Colonic mucosa (tissue), 4 donors: ENCODE measurements at places on chromosomes 11 and 22.
A peak's percentile ranks its signal among the peaks of the same experiment; 100 is the strongest.

DNA sequence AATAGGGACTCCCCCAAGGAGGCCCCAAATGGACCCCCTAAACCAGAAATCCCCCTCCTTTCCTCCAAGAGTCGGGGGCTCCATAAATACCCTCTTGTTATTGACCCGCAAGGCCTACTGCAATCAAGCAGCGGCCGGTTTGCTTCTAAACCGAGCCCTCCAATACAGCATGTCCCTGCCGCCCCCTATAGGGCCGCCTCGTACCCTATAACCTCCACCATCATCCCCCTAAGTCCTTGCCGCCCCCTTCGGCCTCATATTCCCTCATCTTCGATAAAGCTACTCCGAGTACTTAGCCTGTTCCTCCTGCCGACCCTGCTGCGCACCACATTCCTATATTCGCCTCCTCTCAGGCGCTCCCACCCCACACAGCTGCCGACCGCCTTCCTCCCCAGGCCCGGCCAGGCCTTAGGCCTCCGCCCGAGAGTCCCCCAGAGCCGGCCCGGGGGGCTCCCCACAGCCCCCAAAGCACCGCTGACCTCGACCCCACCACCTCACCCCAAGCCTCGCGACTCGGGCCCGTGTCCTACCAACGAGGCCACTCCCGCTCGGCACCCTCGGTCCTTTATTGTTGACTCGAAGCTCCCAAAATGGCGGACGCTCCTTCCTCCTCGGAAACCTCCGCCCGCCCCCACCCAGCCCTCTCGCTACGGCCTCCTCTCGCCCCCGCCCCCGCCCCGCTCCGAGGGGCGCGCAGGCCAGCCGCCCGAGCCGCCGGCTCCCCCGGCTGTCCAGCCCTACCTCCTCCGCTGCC lies 430 bp downstream of the DDX6 start:
- no peaks in the 10 kb centered on the region for H3K27me3 ChIP-seq
- peak overlapping the region; percentile 93 for H3K27ac ChIP-seq
- H3K4me1 ChIP-seq: peaks cover 12% of the 10 kb centered on the region
- peak; percentile 69 for DNase-seq
- peak overlapping the region; percentile 85 for H3K4me3 ChIP-seq

DNA sequence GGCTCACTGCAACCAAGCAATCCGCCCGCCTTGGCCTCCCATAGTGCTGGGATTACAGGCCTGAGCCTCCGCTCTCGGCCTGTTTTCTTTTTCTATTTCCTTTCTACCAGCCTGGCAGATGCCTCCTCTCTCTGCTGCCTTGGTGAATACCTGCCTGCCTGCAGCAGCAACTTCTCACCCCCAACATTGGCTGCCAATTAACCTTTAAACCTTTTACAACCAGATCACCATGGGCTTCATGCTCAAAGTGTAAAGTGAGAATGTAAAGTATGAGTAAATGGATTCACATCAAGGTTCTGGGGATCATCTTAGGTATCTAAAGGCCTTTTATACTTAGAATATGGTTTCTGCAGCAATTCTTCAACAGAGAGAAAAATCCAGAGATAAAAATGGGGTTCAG lies 13.0 kb upstream of the FCHSD2 start:
- H3K36me3 ChIP-seq: no peaks in the 10 kb centered on the region
- H3K4me1 ChIP-seq: no peaks in the 10 kb centered on the region
- H3K27me3 ChIP-seq: no peaks in the 10 kb centered on the region
- H3K27ac ChIP-seq: no peak overlapping the region
- no peak overlapping the region for H3K4me3 ChIP-seq
- no peak for DNase-seq

- no peaks in the 10 kb centered on the region for H3K4me1 ChIP-seq
- H3K36me3 ChIP-seq: no peaks in the 10 kb centered on the region
- no peak overlapping the region for H3K27ac ChIP-seq
- no peak overlapping the region for H3K4me3 ChIP-seq
- no peak for DNase-seq
Measured at GRCh38 chr11:66151273-66151672, 81.2 kb downstream of the PACS1 start.

DNA sequence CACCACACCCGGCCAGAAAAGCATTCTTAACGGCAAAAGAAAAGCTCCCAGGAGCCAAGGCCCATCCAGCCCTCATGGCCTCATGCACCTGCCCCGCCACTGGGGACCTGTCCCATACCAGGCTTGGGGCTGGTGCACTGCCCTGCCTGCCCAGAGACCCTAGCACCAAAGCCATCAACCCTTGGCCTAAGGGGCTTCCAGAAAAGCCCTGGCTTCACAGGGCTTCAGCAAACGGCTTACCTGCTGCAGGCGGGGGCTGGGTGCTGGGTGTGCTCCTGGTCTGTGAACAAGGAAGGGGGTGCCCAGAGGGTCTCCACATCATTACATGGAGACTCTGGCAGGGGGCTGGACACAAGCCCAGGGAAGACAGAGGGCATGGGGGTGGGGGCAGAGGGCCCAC lies 89.5 kb downstream of the CELSR1 start:
- H3K4me3 ChIP-seq: no peak overlapping the region
- no peaks in the 10 kb centered on the region for H3K27me3 ChIP-seq
- no peak for DNase-seq
- H3K36me3 ChIP-seq: no peaks in the 10 kb centered on the region

DNA sequence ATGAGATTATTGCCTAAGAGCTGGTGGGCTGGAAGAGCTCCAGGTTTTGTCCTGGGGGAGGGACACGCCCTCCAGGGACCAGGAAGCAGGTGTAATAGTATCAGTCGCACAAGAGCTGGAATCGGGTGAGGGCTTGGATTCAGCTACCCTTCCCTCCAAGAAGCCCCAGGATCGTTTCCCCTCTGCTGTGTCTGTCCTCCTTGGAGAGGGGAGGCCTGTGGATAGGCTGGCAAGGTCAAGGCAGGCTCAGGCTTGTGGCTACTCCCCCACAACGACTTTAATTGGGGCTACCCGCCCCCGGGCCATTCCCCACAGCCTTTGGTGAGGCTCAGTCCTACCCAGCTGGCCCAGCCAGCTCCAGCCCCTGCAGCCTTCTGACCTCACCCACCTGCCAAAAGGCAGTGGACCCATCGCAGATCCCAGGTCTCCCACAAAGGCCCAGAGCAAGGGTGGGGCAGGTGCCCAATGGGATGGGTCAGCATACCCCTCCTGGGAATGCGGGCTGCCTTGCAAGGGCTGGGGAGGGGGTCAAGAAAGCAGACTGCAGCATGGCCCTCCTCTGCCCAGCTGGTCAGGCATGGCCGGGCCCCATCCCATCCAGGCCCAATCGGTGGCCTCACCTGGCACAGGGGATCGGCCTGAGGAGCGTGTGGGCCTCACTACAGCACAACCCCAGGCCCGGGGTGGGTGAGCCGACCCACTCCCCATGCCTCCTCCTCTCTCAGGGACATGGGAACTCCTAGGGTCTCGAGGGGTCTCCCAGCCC lies 1.0 kb downstream of the CTSD start:
- peak overlapping the region; percentile 92 for H3K27ac ChIP-seq
- H3K36me3 ChIP-seq: peaks cover 6% of the 10 kb centered on the region
- H3K4me3 ChIP-seq: peak overlapping the region; percentile 59
- no peaks in the 10 kb centered on the region for H3K27me3 ChIP-seq
- peak; percentile 92 for DNase-seq

DNA sequence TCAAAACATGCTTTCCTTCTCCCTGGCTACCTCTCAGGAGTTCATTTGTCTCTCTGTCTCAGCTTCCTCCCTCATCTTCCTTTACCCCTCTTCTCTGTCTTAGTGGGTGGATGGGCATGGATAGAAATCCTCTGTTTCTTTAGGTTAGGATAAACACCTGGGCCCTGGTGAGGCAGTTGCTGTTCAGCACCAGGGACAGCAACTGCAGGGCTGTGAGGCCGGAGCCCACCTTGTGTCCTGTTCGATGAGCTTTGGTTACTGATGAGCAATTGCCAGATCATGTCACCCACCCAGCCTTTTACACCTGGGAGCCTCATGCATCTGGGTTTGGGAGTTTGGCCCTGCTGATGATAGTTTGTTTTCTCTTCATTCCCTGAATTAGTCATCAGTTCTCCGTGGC lies 6.1 kb upstream of the CRYBB3 start:
- no peak overlapping the region for H3K4me3 ChIP-seq
- H3K36me3 ChIP-seq: no peaks in the 10 kb centered on the region
- DNase-seq: no peak
- no peak overlapping the region for H3K27ac ChIP-seq

GRCh38 chr11:95641495-95641894 lies 148.1 kb downstream of the FAM76B start:
- DNase-seq: no peak
- H3K27ac ChIP-seq: no peak overlapping the region
- no peaks in the 10 kb centered on the region for H3K36me3 ChIP-seq
- no peaks in the 10 kb centered on the region for H3K4me1 ChIP-seq

DNA sequence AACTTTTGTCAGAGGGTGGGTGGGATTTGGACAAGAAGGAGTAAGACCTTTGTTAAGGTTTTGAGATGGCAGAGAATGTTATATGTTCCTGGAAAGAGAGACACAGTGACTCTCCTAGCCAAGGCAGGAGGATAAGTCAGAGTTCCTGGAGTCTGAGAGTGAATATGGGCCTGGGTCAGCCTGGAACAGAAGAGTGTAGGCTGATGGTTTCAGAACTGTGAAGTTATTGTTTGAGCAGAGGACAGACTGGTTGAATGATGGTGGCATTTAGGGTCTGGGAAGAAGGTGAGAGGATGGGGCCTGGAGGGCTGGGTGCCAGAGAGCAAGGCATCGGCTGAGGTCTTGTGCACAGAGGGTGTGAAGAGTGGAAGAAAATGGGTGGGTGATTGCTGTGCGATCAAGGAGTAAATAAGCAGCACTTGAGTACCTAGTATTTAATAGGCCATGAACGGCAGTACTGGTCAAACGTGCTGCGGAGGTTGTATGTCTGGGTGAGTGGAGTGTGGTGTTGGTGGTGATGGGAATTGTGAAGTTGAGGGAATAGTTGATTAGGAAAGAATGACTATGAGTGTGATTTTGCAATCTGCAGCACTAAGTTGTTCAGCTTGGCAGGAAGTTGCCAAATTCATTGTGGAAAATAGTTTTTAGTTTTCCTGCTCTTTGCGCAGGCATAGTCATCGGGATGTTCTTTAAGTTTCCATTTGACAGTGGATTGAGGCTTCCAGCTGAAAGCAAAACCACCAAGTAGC lies 1.8 kb downstream of the PANX1 start:
- H3K27ac ChIP-seq: peak overlapping the region; percentile 89
- no peaks in the 10 kb centered on the region for H3K36me3 ChIP-seq
- no peak for DNase-seq
- H3K4me3 ChIP-seq: peak overlapping the region; percentile 69
- H3K4me1 ChIP-seq: no peaks in the 10 kb centered on the region

- H3K27ac ChIP-seq: peak overlapping the region; percentile 77
- H3K4me1 ChIP-seq: peaks cover 32% of the 10 kb centered on the region
- DNase-seq: peak; percentile 64
- no peaks in the 10 kb centered on the region for H3K27me3 ChIP-seq
Measured at GRCh38 chr11:130145311-130145812, 14.2 kb upstream of the ST14 start.

DNA sequence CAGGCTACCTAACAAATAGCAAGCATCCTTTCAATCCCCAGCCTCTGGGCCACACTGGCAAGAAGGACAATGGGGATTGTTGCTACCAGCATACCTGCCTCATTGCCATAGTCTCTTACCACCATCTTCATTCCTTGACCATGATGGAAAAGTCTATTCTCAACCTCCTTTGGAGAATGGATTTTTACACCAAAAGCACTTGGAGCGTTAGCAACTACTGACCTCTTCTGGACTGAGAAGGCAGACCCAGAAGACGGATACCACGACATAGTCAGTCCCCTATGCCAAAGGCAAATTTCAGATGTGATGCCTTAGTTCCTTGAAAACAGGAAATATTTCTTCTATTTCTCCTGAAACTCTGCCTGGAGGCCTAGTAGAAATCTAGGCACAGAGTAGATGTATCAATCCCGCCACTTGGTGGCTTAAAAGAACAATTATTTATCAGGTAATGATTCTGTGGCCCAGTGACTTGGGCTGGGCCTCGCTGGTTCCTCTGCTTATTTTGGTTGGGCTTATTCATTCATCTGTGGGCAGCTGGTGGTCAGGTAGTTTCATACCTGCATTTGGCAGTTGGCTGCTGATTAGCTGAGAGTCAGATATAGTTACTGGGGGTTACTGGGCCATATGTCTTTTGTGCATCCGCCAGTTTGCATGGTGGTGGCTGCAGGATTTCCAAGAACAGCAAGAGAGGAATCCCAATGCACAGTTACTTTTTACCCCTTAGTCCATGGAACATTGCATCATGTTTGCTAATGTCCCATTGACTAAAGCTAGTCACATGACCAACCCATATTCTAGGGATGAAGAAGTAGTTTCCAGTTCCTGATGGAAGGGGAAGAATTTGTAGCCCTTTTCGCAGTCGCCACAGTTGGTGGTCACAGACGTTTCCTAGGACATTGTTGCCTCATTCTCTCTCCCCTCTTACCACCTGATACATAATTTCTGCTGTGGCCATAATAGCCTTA lies 75.2 kb downstream of the DHCR7 start:
- H3K27ac ChIP-seq: no peak overlapping the region
- no peak for DNase-seq
- no peaks in the 10 kb centered on the region for H3K27me3 ChIP-seq

- H3K4me3 ChIP-seq: no peak overlapping the region
- no peaks in the 10 kb centered on the region for H3K4me1 ChIP-seq
- H3K27ac ChIP-seq: no peak overlapping the region
- H3K36me3 ChIP-seq: no peaks in the 10 kb centered on the region
- DNase-seq: no peak
Measured at GRCh38 chr11:109783840-109784239, 309.4 kb upstream of the ZC3H12C start.

GRCh38 chr11:93974759-93975158 lies 46.4 kb upstream of the HEPHL1 start:
- no peak overlapping the region for H3K4me3 ChIP-seq
- no peaks in the 10 kb centered on the region for H3K36me3 ChIP-seq
- H3K27me3 ChIP-seq: no peaks in the 10 kb centered on the region
- DNase-seq: no peak
- H3K27ac ChIP-seq: no peak overlapping the region
- H3K4me1 ChIP-seq: no peaks in the 10 kb centered on the region

DNA sequence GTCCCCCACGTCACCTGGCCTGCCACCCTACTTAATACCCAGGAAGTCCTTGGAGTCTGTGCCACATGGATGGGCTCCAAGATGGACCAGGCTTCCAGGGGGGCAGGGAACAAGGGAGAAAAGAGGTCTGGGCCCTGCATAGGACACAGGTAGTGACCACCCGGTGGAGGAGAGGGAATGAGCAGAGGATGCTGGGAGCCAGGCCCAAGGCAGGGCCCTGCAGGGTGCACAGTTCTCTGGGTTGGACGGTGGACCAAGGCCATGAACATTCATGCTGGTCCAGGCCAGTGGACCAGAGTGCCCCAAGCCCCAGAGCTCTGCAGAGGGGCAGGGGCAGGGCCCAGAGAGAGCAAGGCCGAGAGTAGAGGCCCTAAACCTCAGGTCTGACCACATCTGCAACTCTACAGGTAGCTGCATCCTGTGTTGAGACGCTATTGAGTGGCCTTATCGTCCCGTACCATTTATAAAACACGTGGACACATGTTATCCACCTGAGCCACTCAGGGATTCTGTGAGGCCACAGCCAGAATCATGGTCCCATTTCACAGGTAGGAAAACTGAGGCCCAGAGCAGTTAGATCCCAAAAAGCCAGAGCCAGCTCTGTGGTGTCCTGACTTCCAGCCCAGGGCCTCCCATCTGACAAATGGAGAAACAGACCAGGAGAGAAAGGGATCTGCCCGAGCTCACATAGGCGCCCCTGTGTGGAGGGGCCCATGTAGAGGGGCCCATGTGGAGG lies 46.4 kb downstream of the IGLL5 start:
- no peak overlapping the region for H3K27ac ChIP-seq
- no peaks in the 10 kb centered on the region for H3K4me1 ChIP-seq
- no peak for DNase-seq
- no peaks in the 10 kb centered on the region for H3K36me3 ChIP-seq

- no peaks in the 10 kb centered on the region for H3K27me3 ChIP-seq
- H3K36me3 ChIP-seq: no peaks in the 10 kb centered on the region
- no peak overlapping the region for H3K4me3 ChIP-seq
- H3K4me1 ChIP-seq: no peaks in the 10 kb centered on the region
- DNase-seq: no peak
- H3K27ac ChIP-seq: no peak overlapping the region
Measured at GRCh38 chr11:64591257-64592233, 525 bp downstream of the SLC22A12 start.
